ENCODE measurements at places on chromosomes 12 and 14.
A peak's percentile ranks its signal among the peaks of the same experiment; 100 is the strongest.

- no peak for DNase-seq
Measured at GRCh38 chr12:124045671-124046455, 72.8 kb downstream of the ZNF664 start.

DNA sequence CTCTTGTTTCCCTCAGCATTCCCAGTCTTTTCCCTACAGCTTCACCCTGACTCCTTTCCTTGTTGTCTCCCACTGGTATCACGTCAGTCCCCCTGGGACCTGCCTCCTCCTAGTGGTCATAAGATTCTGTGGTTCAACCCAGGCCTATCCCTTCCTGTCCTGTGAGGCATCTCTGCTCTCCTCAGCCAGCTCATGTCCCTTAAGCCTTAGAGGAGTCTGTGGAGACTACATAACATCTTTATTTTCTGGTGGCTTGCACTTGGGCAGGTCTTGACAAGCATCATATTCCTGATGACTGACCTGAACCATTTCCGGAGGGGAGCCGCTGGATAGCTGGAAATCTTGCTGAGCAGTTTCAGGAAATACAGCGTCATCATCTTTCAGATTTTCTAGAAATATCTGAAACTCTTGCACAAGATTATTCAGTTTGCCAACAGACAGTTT is 688 bp downstream of the C12orf71 start:
- peak; percentile 82 for DNase-seq

GRCh38 chr12:48750769-48751356 is 34.4 kb upstream of the CCNT1 start:
- no peak for DNase-seq

DNA sequence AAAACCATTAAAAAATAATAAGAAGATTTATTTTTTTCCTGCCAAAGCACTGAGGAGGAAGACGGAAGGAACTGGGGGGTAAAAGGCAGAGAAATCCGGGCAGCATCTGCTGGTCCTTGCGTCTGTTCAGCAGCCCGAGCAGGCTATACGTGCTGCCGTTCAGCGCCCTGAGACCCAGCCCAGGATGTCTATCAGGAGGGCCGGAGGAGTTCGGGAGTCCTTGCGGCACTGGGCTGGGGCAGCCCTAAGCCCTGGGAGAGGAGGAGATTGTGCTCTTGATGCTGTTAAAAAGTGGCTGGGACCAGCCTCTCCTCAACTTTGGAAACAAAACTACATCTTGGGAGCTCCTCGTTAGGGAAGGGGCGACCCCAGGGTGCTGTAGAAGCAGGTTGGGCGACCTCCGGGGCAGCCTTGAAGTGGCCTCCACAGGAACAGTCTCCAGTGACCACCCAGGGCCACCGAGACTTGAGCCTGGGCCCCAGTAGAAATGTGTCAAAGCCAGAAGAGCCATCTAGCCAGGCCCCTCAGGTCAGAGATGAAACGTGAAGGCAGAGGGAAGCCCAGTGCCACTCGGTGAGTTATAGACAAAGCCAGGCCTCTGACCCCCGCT is 14.3 kb downstream of the PGF start:
- no peak for DNase-seq

DNA sequence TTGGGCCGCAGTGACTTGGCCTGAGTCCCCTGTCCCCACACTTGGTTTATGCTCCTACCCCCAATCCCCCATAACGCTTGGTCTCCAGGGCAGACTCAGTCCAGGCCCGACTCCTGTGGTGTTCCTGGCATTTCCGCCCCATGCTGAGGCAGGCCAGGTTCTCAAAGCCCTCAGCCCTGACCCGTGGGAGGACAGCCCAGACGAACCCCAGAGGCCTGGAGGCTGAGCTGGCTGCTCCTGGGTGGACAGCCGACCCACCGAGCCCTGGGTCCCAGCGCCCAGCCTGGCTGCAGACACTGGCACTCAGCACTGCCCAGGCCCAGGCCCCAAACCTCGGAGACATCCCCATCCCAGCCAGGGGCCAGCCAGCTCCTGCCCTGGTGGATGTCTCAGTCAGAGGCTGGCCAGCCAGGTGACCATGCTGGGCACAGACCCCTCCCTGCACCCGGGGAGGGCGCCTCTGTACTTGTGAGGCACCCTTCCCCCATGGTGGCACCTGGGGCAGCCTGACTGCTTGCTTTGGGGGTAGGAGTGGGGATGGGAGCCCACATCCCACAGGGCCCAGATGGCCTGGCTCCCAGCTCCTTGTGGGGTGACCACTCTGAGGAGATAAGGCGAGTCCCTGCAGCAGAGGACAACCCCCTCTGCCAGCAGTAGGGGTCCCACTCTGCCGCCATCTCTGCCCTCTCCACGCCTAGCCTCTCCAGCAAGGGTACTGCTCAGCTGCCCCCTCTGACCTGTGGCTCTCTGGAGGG is 1.4 kb downstream of the PLD4 start:
- peak; percentile 51 for DNase-seq

DNA sequence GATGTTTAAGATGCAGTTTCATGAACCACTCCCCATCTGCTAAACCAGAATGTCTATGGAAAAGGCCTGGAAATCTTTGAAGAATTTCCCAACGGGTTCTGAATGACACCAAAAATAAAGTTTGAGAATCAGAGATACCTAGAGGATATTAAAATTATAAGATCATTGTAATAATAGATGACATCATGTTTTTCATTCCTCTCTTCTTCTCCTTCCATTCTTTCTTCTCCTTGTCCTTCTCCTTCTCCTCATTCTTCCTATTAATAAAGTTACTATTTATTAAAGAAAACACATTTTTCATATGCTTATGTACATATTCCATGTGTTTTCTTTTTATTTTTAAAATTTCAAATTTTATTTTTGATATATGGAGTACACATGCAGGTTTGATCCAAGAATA is 1449.4 kb downstream of the LRFN5 start:
- no peak for DNase-seq

- DNase-seq = no peak
Measured at GRCh38 chr12:120010661-120011230, 21.7 kb downstream of the BICDL1 start.

GRCh38 chr14:51727526-51727925 is 75.8 kb downstream of the FRMD6 start:
- no peak for DNase-seq

DNA sequence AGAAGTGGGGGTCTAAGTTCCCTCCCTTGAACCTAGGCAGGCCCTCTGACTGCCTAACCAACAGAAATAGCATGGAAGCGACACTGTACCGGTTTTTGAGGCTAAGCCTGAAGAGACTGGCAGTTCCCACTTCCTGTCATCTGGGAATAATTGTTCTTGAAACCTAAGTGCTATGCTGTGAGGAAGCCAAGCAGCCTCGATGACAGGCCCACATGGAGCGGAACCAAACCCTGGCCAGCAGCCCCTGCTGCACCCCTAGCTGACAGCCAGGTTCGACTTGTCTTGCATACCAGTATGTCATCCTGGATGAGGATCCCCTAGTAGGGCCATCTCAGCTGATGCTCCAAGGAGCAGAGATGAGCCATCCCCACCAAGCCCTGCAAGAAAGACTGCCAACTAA is 6.4 kb upstream of the GPR68 start:
- peak; percentile 64 for DNase-seq

DNA sequence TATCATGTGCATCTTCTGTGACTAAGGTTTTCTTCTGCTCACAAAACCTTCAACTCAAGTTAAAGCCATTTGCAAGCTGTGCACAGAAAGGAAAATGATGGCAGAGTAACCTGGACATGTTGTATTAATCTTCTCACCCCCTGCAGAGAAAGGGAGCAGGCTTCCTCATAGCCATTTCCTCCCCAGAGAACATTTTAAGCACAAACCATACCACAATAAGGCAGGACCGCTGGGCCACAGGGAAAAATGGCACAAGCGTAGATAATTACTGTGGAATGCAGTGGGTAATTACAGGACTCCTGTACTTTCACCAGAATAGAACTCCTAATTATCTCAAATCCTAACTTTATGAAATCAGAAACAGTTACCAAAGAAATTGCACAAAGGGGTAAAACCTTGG is 215.7 kb downstream of the KIF21A start:
- DNase-seq = peak; percentile 75

- DNase-seq = no peak
Measured at GRCh38 chr12:25792031-25792430, 166.5 kb upstream of the RASSF8 start.

DNA sequence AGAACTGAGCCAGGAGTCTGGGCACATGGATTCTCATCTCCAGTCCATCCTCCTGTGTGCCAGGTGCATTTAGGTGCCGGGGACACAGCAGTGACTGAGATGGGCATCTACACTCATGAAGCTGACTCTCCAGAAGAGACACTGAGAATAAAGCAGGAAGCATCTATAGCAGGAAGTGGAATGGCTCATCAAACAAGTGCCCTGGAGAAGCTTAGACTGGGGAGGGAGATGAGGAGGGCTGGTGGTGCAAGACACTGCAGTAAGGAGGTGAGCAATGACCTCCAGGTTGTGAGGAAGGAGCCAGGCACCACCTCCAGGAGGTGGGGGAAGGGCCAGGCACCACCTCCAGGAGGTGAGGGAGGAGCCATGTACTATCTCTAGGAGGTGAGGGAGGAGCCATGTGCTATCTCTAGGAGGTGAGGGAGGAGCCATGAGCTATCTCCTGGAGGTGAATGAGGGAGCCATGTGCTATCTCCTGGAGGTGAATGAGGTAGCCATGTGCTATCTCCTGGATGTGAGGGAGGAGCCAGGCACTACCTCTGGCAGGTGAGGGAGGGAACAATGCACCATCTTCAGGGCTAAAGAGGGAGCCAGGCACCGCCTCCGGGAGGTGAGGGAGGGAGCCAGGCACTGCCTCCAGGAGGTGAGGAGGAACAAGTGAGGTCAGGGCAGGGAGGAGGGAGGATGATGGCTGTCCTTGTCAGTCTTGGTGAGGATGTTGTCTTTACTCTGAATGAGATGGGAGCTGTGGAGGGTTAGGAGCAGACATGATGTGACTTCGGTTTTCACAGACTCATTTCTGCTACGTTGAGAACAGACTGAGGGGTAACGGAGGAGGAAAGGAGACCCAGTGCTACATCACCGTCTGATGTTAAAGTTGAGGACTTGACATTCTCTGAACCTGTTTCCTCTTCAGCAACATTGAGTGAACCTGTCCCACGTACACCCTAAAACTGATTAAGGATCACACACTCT is 961.9 kb upstream of the TMEM132C start:
- DNase-seq = no peak

DNA sequence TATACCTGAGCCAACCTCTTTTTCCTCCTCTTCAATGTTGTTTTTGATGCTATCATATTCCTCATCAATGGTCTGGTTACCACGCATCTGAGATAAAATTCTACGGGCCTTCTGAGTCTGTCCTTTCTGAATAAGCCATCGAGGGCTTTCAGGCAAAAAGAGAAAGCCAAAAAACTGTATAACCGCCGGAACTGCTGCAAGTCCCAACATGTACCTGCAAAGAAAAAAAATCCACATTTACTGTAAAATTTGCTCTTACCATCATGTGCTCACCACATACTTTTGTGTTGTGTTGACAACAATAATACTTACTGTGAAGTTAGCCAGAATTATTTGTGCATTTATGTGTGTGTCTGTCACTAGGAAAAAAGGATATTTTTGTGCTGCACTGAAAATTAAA is 77.6 kb downstream of the SLC2A13 start:
- DNase-seq = no peak

- DNase-seq = peak; percentile 59
Measured at GRCh38 chr12:13258717-13259119, 62.2 kb downstream of the EMP1 start.

GRCh38 chr12:131635491-131636122 is 75.3 kb upstream of the SFSWAP start:
- no peak for DNase-seq

GRCh38 chr14:22747769-22748168 is 18.7 kb upstream of the OXA1L start:
- no peak for DNase-seq

- DNase-seq = no peak
Measured at GRCh38 chr12:76023069-76023690, 8.4 kb downstream of the PHLDA1 start.

- DNase-seq = no peak
Measured at GRCh38 chr14:59997449-59997848, 77.5 kb downstream of the LRRC9 start.

- DNase-seq = peak; percentile 92
Measured at GRCh38 chr12:127381043-127381668, 885.8 kb upstream of the TMEM132C start.

- peak; percentile 46 for DNase-seq
Measured at GRCh38 chr14:96583569-96584041, 81.4 kb downstream of the PAPOLA start.

DNA sequence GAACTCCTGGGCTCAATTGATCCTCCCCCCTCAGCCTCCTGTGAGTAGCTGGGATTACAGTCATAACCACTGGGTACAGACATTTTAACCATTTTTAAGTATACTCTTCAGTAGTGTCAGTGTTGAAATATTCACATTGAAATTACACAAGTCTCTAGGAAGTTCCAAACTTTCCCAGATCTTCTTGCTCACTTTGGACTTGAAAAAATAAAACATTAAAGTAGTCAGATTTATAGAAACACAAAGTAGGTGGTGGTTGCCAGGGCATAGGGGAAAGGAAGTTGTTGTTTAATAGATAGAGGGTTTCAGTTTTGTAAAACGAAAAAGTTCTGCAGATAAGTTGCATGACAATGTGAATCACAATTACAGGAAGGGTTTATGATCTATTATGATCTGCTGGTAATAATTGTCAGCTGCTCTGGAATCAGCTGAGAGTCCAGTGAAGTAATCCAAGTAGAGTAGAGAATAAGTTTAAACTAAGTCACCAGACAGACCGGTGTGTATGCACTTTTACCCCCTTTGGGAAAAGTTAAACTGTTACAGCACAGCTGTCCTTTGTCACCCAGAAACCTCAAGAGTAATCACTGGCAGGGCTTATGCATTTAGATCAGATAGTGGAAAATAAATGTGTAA is 27.4 kb downstream of the PCNX1 start:
- no peak for DNase-seq

All from islet precursor cell (in vitro differentiated cells).